ENCODE measurements at places on chromosomes 1 and 21.

- DNase-seq: no peak
Observed at GRCh38 chr1:157007306-157007705, 38.2 kb downstream of the ARHGEF11 start.

- no peak for DNase-seq
Observed at GRCh38 chr21:40120940-40121575, 253.8 kb downstream of the PCP4 start.

- no peak for DNase-seq
Observed at GRCh38 chr1:228768355-228769000, 33.2 kb downstream of the RHOU start.

DNA sequence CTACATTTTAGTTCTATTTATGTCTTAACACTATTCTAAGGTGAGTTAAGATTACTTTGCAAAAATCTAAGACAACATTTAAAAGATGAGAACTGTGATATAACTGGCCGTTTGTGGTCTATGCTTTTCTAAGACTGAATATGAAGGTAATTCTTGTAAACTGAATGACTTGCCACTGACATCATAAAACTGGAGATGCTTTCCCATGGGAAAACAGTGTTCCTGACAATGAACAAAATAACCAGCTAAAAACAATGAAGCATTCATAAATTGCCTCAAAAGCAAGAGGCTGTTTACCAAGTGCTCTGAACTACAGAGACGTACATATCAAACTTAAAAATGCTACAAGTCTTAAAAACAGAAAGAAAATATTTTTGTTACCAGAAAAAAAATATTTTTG, 54.7 kb downstream of the APP start:
- peak; percentile 86 for DNase-seq

GRCh38 chr1:222931023-222931422, 116.2 kb downstream of the DISP1 start:
- DNase-seq: peak; percentile 24

- DNase-seq: no peak
Observed at GRCh38 chr21:35873441-35873840, 186.9 kb downstream of the SETD4 start.

DNA sequence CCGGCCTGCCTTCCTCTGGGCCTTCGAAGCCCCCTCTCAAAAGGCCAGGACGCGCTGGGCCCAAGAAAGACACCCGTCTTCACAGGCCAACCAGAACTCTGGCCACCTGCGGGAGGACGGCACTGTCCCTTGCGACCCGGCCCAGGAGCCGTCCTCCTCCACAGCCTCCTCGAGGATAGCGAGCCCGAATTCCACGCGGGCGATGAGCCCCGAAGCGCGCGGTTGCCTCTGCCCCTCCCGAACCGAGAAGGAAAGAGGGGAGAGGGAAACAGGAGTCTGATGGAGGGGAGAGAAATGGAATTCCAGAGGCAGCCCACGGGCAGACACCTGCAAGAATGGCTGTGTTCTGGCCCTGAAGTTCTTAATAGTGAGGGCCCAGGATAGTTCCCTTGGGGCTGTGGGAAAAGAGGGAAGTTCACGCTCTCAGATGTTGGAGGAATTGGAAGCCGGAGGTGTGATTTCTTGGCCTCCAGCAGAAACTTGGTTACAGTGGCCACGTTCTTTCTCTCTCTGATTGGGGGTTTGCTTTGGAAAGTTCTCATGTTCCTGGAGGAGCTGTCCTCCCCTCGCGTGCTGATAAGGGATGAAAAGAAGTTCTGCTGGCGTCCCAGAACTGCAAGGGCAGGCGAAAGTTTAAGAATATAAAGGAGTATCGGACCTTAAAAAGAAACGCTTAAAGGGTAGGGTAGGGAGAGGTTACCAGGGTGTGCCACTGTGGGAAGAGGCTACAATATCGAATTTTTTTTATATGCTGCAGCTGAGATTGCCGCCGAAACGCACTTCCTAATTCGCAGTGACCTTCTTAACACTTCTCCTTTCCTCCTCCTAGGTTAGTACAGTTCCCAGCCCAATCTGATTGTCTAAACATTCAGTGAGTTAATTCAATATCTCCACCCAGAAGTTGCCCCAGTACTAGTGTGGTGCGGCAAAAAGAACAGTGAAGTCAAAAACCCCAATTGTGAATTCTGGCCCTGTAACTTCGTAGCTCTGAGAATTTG, 5.8 kb upstream of the SLC44A5 start:
- DNase-seq: peak; percentile 15

DNA sequence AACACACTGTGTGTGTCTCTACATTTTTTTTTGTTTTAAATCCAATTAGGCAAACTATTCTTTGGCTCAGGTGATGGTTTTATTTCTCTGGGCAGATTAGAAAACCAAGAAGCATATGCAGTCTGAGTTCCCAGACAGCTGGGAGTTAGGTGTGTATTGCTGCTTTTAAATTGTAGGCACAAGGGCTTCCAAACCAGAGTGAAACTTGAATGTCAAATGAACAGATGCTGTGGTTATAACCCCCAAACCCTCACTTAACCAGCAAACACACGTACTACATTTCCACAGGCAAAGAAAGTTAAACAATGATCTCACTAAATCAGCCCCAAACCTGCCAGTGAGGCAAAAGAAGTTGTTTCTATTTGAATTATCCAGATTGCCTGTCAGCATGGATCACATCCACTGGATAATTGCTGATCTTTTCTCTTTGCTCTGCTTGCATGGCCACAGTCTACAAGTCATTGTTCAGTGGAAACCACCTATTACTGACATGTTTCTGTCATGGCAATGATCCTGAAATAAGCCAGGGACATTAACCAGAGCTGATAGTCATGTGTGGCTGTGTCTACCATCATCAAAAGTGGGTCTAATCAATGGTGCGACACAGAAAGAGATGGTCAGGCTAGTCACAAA, 576.5 kb upstream of the PLXNA2 start:
- no peak for DNase-seq

GRCh38 chr1:177368255-177368654, 197.5 kb downstream of the BRINP2 start:
- DNase-seq: no peak

DNA sequence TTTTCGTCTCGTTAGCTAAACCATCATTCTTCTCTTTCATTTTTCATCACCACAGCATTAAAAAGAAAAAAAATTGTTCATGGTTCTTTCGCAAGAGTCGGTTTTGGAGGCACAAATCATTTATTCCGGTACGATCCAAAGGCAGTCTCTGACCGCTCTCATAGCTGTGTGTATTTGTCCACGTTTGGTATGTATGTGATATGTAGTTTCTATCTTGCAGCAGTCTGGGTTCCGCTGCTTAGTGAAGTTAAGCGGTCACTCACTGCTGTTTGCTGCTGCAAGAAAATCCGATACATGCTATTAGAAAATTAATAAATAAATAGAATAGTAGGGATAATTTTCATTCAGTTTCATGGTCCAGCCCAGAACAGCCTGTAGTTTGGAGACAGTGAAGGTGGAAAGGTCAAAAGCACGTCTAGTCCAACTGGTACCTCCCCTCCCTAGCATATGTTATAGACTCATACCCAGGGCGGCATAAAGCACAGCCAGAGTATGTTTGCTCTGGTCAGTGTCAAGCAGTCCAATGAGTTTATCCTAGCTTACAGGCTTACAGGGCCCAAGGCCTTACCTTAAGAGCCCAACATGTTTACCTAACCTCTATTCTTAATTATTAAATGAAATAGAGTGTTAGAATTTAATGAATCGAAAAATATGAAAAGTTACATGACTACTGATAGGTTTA, 2.5 kb downstream of the FMN2 start:
- DNase-seq: no peak

DNA sequence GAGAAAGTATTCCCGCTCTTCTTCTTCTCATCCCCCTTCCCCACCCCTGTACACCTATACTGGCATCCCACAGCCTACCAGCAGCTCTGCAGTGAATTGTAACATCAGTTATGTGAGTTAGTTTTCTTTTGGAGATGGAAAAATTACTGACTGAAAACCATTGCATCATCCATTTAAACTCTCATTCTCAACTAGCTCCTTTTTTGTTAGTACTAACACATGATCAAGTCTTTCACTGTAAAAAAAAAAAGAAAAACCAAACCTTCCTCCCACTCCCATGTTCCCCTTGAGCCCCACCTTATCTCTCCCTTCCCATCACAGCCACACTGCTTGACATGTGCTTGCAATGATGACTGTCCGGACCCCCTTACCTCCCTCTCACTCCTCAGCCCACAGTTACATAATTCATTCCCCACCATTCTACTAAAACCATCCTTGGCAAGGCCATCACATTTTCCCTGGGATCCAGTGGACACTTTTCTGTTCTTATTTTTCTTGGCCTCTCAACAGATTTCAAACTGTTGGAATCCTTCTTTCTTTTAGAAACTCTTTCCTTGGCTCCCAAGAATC, 23.2 kb upstream of the RAVER2 start:
- DNase-seq: no peak

DNA sequence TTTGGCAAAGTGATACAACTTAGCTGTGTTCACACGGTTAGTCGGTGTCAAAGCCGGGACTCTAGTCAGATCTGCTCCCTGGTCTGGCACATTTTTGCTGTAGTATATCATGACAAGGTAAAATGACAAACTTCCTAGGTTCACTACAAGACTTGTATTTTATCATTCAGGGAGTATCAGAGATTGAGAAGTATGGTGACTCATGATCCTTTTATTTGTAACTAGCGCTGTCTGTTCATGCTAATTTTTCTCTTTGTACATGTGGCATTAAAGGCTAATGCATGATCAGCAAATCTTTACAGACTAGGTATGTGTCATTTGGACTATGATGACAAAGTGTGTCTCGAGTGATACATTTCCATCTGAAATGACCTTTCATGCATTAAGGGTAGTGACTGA, 326.7 kb downstream of the SIPA1L2 start:
- DNase-seq: no peak

GRCh38 chr1:106584107-106584506, 472.4 kb upstream of the PRMT6 start:
- no peak for DNase-seq

DNA sequence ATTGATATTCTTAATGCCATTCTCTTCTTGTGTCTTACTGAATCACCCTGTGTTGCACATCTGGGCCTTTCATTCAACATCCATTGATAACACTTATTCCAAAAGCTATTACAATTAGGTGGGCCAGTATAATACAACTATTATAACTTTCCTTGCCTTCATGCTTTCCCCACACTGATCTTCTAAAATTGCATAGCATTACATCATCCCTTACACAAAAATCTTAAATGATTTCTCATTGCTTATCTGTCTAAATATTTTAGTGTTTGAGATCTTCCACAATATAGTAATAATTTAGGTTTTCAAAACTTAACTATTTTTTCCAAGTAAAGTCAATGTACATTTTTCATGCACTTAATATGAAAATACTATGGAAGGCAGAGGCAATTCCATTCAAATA, 1634.1 kb downstream of the PLA2G4A start:
- DNase-seq: no peak

- no peak for DNase-seq
Observed at GRCh38 chr1:23419180-23419579, 5.4 kb downstream of the TCEA3 start.

DNA sequence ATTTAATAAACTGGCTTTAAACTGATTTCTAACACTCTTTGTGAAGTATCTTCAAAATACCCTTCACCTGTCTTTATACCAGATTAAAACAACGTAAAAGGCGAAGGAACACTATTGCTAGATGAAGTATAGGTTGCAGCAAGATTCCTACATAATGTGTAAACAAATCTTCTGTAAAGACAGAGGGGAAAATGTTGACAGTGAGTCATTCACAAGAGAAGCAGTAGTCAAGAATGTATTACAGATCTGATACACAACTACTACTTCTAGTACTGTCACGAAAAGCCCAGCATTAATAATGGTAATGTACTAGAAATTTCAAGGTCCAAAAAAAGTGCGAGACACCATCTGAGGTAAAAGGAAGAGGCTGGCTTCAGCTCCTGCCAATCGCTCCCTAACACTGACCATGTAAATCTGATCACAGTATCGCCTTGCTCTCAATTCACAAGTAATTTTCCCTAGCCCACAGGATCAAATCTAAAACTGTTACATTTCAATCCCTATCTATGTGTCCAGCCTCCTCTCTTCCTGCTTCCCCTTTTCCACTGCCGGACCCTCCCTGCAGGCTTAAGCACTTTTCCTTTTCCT, 290.4 kb downstream of the AKT3 start:
- DNase-seq: peak; percentile 32

- DNase-seq: no peak
Observed at GRCh38 chr1:7120863-7121621, 335.8 kb downstream of the CAMTA1 start.

GRCh38 chr1:228175316-228176023, 9.9 kb downstream of the IBA57 start:
- DNase-seq: no peak

DNA sequence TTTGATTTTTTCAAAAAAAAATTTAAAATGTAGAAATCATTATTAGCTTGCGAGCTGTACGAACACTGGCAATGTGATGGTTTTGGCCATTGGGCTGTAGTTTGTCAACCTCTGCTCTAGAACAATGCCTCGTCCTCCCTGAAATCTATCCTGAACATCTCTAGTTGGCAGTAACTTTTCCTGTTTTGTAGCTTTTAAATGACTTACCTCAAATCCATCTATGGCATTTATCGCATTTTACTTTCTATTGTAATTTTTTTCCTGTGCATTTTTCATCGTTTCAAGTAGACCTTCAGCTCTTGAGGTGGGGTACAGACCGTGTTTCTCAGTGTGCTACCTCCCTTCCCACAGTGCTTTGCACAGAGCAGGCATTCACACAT, 30.4 kb upstream of the A3GALT2 start:
- DNase-seq: no peak

GRCh38 chr1:55368698-55369097, 153.5 kb upstream of the USP24 start:
- no peak for DNase-seq

GRCh38 chr1:234296496-234296895, 76.8 kb upstream of the COA6 start:
- DNase-seq: no peak

DNA sequence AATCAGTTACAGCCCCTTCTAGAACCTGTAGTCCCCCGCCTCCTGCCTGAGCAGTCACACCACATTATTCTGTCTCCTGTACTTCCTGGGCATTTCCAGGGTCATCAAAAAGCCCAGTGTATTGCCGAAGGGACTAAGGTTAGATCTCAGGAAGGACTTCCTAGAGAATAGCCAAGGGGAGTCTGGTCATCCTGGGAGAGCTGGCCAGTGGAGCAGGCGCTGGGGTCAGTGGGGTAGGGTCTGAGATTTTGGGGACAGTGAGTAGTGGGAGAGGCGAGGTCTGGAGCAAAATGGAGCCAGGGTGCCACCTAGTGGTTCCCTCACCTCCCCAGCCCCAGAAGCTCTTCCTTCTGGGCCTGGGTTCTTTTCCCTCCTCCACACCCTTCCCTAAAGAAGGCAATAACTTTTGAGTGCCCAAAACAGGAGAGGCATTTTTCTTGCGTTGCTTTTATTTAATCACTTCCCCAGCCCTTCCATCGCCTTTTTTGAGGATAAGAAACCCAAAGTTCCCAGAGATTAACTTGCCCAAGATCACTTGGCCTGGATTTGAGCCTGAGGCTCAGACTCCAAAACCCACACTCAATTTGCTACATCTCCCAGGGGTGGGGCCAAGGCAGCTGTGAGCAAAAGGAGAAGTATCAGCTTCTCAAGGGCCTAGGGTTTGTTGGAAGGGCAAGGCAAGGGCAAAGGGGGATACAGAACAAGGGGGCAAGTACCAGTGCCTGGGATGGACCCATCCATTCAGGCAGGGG, 7.3 kb upstream of the PMVK start:
- DNase-seq: peak; percentile 45
